ENCODE measurements at places on chromosomes 6 and 20.

- no peak for DNase-seq
Observed at GRCh38 chr20:8693709-8694108, 375.2 kb upstream of the PLCB4 start.

DNA sequence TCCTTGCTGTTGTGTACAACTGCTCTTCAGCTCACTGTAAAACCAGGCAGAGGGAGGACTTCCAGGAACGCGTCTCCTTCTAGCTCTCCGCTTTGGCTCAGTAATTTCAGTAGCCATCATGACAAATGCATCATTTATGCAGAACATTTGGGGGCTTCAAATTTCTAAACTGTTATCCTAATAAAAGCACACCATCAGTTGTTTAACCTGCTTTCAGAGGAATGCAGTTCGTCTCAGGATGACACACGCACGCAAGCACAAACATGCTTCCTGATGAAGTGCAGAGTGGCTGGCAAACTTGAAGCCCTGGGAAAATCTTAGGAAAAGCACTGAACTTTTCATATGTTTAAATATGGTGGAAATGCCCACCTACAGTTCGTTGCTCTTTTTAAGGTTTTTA is 24.4 kb downstream of the SLC22A23 start:
- DNase-seq = no peak

- DNase-seq = no peak
Observed at GRCh38 chr6:5361396-5361795, 100.1 kb downstream of the FARS2 start.

DNA sequence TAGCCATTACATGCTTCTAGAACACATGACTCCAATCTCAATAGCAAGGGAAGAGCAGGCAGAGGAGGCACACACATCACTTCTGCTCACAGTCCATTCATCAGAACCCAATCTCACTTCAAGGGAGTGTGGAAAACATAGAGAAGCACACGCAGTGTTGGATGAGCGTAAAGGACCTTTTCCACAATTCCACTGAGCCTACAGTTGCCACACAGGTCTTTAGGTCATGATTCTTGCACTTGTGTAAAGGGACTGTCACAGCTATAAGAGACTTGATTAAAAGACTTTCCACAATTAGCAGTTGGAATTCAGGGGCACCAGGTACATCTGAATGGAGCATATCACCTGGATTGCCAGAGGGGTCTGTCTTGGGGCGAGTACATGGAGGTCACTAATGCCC is 86.2 kb downstream of the TBC1D7 start:
- DNase-seq = no peak

DNA sequence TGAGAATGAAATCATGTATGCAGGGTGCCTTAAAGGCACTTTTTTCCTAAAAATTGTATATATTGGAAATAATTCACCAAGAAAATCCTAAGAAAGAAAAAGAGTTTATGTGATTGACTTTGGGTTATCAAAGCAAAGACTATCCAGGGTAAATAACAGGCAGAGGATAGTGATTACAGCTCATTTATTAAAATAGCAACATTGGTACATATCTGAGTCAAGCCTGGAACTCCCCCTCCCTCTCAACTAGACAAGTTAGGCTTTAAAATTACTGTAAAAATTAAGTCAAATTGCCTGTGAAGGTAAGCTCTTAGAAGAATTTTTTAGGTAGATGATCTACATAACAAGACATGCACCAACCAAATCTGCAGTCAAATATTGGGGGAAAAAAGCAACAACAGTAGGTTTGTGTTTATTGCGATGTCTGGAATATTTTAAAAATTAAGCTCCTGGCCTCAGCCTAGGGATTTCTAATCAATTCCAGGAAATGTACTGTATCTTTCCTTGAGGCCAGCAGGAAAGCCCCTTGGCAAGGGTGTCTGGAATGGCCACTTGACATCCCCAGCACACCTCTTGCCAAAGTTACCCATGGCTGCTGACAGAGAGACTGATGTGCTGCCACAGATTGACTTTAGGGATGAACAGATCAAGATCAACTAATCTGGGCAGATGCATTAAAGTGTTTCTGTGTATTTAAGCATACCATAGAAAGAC is 31.2 kb upstream of the HBS1L start:
- DNase-seq = no peak

DNA sequence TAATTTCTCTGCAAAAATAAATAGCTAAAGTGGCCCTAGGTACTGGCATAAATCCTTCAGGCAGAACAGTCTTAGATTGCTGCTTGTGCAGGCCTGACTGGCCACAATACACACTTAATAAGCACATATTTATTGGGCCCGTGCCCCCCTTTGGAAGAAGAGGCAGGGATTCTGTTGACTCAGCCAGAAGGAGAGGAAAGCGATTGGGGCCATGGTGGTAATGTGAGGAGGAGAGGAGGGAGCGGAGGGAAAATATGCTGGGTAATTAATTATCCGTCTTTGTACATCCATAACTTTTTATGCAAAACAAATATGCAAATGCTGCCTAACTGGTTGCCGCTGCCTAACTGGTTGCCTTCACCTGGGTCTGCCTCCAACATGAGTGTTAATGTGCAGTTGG is 36.2 kb downstream of the CD40 start:
- DNase-seq = no peak

DNA sequence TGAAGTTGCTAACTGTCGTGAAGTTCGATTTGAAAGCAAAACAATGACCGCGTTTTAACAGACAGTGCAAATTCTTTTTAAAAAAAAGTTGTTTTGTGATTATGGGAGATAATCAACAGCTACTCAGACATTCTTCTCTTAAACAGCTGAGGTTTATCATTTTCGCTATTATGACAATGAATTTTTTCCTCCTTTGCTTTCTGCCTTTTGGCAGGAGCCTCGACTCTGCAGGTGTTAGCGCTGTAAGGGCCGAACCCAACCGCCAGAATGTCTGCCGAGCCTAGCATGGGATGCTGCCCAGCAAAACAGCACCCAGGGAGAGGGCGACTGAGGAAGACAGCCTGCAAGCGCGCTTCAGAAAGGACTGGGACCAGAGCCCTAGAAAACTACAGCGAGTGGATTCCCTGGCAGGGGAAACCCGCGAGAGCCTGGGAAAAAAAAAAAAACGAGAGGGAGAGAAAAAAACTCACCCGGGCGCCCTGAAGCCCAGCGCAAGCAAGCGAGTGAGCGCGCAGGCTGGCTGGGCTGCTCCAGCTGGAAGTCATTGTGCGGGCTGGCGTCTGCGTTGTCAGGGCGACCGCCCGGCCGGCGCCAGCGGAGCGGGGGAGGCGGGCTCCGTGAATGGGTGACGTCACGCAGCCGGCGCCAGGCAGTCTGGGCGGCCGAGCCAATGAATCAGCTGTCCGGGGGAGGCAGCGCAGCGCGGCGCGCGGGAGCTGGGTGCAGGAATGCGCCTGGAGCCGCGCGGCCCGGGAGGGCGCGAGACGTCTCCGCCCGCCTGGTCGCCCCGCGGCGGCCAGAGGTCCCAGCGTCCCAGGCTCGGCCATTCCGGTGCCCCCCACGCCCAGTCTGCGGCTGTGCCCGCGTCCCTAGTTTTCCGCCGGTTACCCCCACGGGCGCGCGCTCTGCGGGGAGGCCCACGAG is 32.7 kb upstream of the ID4 start:
- DNase-seq = no peak
